Naive thymus-derived CD8-positive, alpha-beta T cell (primary cell): ENCODE measurements at places on chromosomes 4 and X. TPM values are rescaled to one million over a fixed set of nuclear protein-coding genes. Genes with fewer than 3 reads are reported as not detected.

CT83 gene
- total RNA-seq: not detected

GRCh38 chr4:168648929-168649328 is 152.1 kb downstream of the PALLD start:
- peaks cover 10% of the 10 kb centered on the region for H3K27me3 ChIP-seq
- H3K27ac ChIP-seq: no peak overlapping the region
- H3K4me1 ChIP-seq: no peaks in the 10 kb centered on the region
- no peaks in the 10 kb centered on the region for H3K36me3 ChIP-seq
- no peak overlapping the region for H3K4me3 ChIP-seq
- no peak for DNase-seq

DNA sequence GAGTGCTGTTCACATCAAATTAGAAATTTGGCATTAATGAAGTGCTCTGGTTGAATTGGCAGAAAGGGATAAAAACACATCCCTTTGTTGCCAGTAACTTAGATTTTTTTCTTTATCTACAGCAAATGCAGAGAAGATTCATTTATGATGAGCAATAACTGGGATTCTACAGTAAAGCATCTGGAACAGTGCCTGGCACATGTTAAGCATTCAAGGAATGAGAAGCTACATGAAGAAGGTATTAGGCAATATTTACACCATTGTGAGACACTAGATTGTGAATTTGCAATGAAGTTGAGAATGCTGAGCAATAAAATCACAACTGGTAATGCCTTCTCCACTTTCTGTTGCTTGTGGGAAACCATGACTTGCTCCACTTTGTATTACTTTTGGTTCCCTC is 33.5 kb downstream of the PCDH19 start:
- H3K36me3 ChIP-seq: no peaks in the 10 kb centered on the region
- no peak overlapping the region for H3K27ac ChIP-seq

- H3K27me3 ChIP-seq: peaks cover 8% of the 10 kb centered on the region
- no peak overlapping the region for H3K4me3 ChIP-seq
- no peaks in the 10 kb centered on the region for H3K36me3 ChIP-seq
- H3K4me1 ChIP-seq: no peaks in the 10 kb centered on the region
These were observed 3.7 kb upstream of the NR0B1 start for GRCh38 chrX:30312858-30313257.

- no peak overlapping the region for H3K4me3 ChIP-seq
- H3K36me3 ChIP-seq: no peaks in the 10 kb centered on the region
- DNase-seq: no peak
These were observed 58.2 kb upstream of the DKK2 start for GRCh38 chr4:107094332-107094731.

- no peak overlapping the region for H3K27ac ChIP-seq
- no peak for DNase-seq
- H3K4me1 ChIP-seq: peaks cover 4% of the 10 kb centered on the region
- no peaks in the 10 kb centered on the region for H3K27me3 ChIP-seq
- no peaks in the 10 kb centered on the region for H3K36me3 ChIP-seq
These were observed 58.9 kb upstream of the PGM2 start for GRCh38 chr4:37767546-37767945.

DNA sequence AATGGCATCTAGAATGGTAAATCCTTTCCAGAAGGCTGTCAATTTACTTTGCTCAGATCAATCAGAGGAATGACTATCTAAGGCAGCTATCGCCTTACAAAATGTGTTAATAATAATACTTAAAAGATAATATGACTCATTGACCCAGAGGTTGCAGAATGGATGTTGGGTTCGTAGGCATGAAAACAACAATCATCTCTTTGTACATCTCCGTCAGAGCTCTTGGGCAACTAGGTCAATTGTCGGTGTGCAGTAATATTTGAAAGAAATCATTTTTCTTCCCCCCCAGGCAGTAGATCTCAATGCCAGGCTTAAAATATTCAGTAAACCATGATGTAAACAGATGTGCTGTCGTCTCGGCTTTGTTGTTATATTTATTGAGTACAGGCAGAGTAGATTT is 165.1 kb downstream of the CAMK2D start:
- H3K27me3 ChIP-seq: no peaks in the 10 kb centered on the region
- H3K36me3 ChIP-seq: peaks cover 61% of the 10 kb centered on the region
- DNase-seq: no peak
- H3K27ac ChIP-seq: no peak overlapping the region
- no peak overlapping the region for H3K4me3 ChIP-seq
- peaks cover 50% of the 10 kb centered on the region for H3K4me1 ChIP-seq

DSPP gene
- total RNA-seq: not detected

DNA sequence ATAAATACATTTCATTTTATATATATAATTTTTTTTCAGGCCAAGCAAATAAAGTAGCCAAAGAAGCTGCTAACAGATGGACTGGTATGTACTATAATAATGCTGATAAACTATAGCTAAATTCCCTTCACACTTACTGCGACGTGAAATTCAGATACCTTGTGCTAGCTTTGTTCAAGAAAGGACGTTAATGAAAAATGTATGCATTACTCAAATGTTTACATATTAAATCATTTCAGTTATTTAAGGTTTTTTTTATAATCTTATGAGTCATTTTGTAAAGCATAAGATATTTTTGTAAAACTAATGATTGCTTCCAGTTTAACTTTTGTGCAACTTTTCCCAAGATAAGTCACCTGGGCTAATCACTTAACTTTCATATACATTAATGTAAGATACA is 57.2 kb upstream of the TMEM131L start:
- H3K4me1 ChIP-seq: peaks cover 11% of the 10 kb centered on the region
- H3K4me3 ChIP-seq: no peak overlapping the region
- DNase-seq: no peak
- H3K27ac ChIP-seq: no peak overlapping the region
- H3K36me3 ChIP-seq: peaks cover 4% of the 10 kb centered on the region
- no peaks in the 10 kb centered on the region for H3K27me3 ChIP-seq

GNRHR gene
- total RNA-seq: not detected

DNA sequence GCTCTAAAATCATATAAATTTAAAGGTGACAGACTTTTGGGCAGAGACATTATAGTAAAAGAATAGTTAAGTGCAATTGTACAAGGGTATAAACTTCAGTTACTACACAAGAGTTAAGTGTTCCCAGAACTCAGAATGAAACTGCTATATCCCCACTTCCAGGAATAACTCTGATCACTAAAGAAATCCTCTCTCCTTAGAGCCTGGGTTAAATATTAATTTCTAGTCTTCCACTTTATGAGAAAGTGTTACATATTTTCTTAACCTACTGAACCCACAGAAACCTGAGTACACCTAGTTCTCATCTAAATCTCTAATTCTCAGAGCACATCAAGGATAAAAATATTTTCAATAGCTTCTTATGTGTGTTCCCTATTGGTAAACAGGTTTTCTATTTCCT is 99.1 kb upstream of the USP38 start:
- H3K4me1 ChIP-seq: no peaks in the 10 kb centered on the region
- H3K36me3 ChIP-seq: no peaks in the 10 kb centered on the region
- peaks cover 11% of the 10 kb centered on the region for H3K27me3 ChIP-seq
- no peak overlapping the region for H3K27ac ChIP-seq
- H3K4me3 ChIP-seq: no peak overlapping the region

MSL3 gene
- 184 TPM for total RNA-seq

GRCh38 chrX:30794497-30794896 is 94.6 kb downstream of the TAB3 start:
- H3K27me3 ChIP-seq: no peaks in the 10 kb centered on the region
- H3K27ac ChIP-seq: no peak overlapping the region
- no peak for DNase-seq
- no peaks in the 10 kb centered on the region for H3K36me3 ChIP-seq
- no peaks in the 10 kb centered on the region for H3K4me1 ChIP-seq

- no peak overlapping the region for H3K4me3 ChIP-seq
- H3K27ac ChIP-seq: no peak overlapping the region
- peaks cover 7% of the 10 kb centered on the region for H3K4me1 ChIP-seq
- DNase-seq: no peak
These were observed 3.2 kb downstream of the SOWAHB start for GRCh38 chr4:76894537-76895255.

DNA sequence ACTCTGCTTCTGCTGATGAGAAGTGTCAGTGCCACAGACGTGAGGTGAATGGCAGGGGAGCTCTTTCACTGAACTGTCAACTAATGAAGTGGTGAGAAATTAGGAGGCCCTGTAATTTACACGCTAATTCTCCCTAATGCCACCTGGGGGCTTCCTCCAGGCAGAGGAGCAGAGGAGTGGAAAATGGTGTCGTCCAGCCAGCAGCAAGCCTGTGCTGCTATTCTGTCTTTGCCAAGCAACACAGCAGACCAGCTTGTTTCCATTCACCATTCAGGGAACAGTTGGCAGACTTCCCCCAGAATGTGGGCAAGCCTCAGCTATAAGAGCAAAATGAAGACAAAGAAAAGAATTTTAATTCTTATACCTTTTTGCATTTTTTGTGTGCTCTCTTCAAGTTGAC is 245.2 kb upstream of the TET2 start:
- H3K36me3 ChIP-seq: peaks cover 3% of the 10 kb centered on the region
- H3K27ac ChIP-seq: no peak overlapping the region
- no peaks in the 10 kb centered on the region for H3K27me3 ChIP-seq
- no peak for DNase-seq

GRCh38 chr4:81574991-81575390 is 103.3 kb upstream of the RASGEF1B start:
- no peak overlapping the region for H3K27ac ChIP-seq
- peaks cover 12% of the 10 kb centered on the region for H3K4me1 ChIP-seq
- no peak for DNase-seq

PAK3 gene
- not detected for total RNA-seq
